ENCODE measurements at places on chromosomes 3 and 15.

DNA sequence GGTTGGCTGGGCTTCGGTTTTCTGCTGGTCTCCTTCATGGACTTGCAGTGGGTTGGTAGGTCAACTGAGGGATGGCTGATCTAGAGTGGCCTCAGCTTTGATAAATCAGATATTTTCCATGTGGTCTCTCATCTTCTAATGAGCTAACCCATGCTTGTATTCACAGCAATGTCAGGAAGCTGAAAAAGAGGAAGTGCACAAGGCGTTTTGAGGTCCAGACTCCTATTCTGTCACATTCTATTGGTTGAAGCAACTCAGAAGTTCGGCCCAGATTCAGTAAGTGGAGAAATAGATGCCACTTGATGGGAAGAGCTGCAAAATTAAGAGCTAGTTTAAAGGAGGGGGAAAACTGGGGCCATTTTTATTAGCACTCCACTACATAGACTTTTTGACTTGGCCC is 361.2 kb downstream of the DIPK2A start:
- DNase-seq = no peak

DNA sequence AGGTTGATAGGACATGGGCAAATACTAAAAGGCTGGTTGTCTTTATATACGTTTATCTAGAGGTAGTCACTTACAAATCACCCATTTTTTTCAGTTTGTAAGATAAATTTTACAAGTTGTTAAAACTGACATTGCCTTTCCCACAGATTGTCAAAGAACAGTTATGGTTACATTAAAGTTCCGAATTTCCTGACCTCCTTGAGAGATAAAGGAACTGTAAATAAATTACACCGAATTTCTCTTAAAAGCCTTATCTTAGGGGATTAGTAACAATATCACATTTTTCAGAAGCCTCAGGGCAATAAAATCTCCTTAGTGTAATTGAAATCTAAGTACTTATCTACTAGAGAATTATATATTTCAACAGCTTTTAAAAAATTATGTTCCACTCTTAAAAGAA is 49.5 kb downstream of the ZPLD1 start:
- DNase-seq = peak; percentile 25

- DNase-seq = no peak
These were observed 268.6 kb upstream of the SLCO3A1 start for GRCh38 chr15:91584895-91585294.

DNA sequence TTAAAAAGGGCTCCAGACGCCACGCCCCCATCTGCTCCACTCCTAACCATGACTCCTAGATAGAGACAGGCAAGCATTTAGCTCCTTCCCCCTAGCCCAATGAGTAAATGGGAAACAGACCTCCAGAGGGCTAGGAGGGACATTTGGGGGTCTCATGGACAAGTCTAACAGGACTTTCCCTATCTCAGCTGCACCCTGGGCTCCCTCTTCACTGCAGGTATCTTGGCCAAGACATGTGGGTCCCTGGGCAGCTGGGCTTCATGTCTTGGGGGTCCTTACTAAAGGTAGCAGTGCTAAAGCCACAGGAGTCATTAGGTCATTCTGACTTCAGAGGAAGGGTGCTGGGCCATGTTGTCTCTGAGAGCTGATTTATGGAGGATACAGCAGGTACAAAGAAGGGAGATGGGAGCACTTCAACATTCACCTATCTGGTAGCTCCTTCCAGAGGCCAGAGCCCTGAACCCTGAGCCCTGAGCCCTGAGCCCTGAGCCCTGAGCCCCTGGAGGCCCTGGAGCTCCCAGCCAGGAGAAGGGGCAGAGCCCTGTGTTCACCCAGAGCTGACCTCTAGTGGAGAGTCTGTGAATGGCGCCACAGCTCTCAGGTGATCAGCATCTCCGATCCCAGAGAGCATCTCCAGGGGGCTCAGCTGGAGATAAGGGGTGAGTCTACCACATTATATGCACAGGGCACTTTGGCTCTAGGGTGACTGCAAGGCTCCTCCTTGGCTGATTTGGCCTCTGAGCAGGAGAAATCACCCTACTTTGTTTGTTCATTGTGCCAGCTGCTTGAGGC is 40.1 kb upstream of the EPHB1 start:
- DNase-seq = peak; percentile 45

DNA sequence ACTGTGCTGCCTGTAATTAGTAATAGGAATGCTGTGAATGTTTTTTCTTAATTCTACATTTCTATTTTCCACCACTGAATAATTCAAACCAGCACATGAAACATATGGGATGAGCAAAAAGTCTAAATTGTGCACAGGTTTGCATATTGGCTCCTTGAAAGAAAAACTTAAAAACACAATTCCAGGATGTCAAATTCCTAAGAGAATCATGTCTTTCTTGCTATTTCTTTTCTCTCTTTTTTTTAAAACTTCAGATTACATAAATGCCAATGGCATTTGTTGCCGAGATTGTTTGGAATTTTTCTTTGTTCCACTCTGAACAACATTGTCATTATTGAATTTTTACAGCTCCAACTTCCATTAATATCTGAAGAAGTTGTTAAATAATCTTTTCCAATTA is 60.8 kb downstream of the VGLL3 start:
- DNase-seq = no peak

- no peak for DNase-seq
These were observed 10.8 kb downstream of the PDCD10 start for GRCh38 chr3:167723872-167724271.

- DNase-seq = no peak
These were observed 213.2 kb upstream of the MRPL3 start for GRCh38 chr3:131716007-131716406.

DNA sequence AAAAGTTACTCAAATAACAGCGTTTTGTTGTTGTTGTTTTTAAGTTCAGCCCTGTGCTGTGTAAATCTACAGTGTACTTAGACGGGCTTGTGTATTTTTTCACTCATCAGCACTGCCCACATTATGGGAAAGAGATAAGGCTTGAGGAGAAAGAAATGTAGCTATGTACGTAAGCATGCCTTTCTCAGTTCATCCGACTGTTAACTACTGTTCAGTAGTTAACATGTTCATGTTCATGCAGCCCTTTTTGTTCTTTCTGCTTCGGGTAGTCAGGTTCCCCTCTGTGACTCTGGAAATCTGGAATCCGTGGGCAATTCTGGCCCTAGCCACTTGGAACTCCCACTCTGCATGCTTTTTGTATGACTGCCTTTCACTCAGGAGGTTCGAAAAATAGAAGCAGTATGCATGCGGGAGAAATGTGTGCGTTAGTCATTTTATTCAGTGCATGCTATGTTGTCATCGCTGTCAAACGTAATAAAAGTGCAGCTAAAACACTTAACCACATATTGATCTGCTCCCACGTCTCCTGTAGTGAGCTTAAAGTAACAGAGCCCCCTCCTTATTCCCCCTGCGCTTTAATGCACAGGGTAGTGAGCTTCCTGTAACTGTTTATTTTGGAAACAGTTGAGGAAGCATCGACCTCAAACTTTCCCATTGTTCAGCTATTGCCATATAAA is 283.1 kb upstream of the NR2F2 start:
- DNase-seq = no peak

DNA sequence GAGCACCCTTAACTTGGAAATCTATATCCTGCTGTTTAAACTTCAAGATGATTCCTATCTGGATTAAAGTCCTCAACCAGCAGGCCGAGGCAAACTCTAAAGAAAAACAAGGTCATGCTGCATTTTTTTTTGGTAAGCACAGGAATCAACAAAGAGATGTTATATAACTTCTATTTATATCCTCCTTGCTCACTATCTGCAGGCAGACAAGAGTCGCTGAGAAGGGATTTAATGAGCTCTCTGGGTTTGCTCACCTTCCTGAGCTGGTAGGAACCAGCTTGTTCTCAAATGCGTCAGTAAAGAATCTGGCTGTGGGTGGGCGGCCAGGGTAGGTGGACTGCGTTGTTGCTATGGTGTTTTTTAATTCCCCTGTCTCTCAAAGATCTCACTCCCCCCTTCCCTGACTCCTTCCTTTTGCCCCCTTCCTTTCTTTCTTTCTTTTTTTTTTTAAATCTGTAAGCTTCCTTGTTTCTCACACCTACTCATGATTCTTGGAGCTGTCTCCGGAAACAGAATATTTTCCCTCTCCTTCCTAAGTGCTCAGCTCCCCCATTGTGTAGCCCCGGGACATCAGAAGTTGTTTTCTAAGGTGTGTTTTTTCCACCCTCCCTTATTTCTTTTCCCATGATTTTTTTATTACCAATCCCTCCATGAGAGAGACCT is 228.8 kb upstream of the BHLHE40 start:
- no peak for DNase-seq

GRCh38 chr3:173865900-173866498 is 468.5 kb downstream of the NLGN1 start:
- DNase-seq = no peak

DNA sequence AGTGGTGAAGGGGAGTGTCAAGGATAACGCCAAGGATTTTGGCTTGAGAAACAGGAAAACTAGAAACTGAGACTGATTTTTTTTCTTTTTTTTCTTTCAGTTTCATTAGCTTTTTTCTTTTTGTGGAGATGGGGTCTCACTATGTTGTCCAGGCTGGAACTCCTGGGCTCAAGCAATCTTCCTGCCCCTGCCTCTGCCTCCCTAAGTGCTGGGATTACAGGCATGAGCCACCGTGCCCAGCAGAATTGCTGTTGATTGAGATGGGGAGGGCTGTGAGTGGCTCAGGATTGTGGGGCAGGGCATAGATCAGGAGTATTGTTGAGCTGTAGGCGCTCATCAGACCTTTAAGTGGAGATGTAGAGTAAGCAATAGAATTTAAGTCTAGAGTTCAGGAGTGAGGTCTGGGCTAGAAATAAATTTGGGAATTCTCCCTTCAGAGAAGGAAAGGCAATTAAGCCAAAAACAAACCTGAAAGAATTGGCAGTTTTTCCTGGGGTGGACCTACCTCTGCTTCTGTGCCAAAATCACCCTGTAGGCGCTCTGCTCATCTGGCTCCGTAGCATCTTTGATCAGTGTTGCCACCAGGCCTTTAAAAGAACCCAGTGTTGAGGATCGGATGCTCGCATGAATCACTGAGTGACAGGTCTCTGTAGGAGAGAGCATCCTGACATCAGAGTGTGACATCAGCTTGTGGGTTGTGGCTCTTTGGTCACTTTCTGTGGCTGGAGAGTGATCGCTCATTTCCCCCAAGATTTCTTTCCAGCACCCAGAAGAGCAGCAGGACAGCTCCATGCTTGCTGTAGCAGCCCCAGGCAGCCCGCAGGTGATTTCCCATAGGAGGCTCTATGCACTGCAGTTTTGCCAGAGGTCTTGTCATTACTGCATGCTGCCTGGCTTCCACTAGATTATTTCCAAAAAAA is 15.8 kb downstream of the ABHD17C start:
- DNase-seq = no peak

GRCh38 chr15:71736286-71736947 is 73.9 kb upstream of the NR2E3 start:
- DNase-seq = no peak

- DNase-seq = no peak
These were observed 236.9 kb downstream of the NSUN3 start for GRCh38 chr3:94299716-94300115.

DNA sequence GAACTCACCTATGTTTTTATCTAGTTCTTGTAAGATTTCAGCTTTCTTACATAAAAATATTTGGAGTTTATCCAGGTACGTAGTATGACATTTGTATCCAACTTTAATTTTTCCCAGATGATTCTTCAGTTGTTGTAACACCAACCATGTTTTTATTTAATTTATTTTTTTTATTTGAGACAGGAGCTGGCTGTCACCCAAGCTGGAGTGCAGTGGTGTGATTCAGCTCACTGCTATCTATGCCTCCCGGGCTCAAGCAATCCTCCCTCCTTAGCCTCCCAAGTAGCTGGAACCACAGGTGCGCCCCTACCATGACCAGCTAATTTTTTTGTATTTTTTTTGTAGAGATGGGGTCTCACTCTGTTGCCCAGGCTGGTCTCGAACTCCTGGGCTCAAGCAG is 6.6 kb downstream of the XYLB start:
- DNase-seq = no peak

- DNase-seq = no peak
These were observed 27.0 kb upstream of the LPP start for GRCh38 chr3:188126934-188127333.

GRCh38 chr3:43580181-43580580 is 41.6 kb downstream of the ANO10 start:
- DNase-seq = no peak

- DNase-seq = no peak
These were observed 74.4 kb downstream of the AAGAB start for GRCh38 chr15:67180035-67180434.

DNA sequence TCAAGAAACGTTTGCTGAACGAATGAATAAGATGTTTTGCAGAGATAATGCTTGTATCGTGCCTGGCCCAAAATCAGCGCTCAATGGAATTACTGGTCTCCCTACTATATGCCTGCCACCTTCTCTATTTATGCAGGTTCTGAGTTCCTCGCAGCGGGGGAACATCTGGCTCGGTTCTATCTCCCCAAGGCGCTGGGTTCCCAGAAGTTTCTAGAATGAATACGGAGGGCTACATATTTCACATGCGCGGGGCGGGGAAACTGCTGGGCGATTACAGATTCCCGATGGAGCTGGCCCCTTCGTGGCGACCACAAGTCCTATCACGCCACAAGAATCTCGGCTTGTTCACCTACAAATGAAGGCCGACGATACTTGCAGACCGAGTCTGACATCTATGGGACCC is 411 bp upstream of the EIF2B5 start:
- DNase-seq = peak; percentile 70

DNA sequence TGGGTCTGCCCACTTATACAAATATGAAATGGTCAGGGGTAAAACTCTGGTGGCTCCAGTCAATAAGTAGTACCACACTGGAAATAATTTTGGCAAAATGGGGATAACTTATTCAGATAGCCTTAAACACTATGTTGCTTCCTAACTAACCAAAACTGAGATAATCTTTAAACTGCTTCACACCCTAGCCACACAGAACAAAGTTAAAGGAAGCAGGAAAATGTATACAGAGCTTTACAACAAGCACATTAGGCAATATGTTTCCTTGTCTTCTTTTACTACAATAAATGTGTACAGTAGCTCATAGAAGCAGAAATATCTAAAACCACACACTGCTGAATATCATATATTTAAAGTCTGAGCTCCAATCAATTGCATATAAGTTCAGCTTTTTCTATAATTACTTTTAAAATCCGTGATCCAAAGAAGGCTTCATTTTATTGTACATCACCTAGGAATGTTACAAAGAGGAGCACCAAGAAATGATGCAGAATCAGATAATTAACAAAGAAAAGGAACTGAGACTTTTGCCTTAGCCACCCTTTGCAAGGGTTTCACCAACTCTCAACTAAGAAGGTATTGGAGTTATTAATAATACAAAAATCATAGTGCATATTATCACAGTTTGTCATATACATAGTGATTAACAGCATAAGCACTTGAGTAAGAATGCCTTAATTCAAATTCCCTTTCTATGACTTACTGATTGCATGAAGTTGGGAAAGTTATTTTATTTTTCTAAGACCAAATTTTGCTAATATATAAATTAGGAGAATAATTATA is 9.2 kb upstream of the SSR3 start:
- DNase-seq = no peak

GRCh38 chr15:75924576-75924975 is 20.9 kb downstream of the FBXO22 start:
- DNase-seq = no peak

GRCh38 chr3:9898467-9899241 is 4.0 kb upstream of the IL17RE start:
- no peak for DNase-seq

Data from NCI-H524 (cell line).